ENCODE measurements at places on chromosomes 16 and 17. TPM values are rescaled to one million over a fixed set of nuclear protein-coding genes. Genes with fewer than 3 reads are reported as not detected.

The TEKT5 gene
- total RNA-seq, result not detected

The LLGL2 gene
- 6.4 TPM for total RNA-seq

- DNase-seq, result peak; percentile 77
Measured at GRCh38 chr17:17514361-17514992, 18.3 kb upstream of the RASD1 start.

DNA sequence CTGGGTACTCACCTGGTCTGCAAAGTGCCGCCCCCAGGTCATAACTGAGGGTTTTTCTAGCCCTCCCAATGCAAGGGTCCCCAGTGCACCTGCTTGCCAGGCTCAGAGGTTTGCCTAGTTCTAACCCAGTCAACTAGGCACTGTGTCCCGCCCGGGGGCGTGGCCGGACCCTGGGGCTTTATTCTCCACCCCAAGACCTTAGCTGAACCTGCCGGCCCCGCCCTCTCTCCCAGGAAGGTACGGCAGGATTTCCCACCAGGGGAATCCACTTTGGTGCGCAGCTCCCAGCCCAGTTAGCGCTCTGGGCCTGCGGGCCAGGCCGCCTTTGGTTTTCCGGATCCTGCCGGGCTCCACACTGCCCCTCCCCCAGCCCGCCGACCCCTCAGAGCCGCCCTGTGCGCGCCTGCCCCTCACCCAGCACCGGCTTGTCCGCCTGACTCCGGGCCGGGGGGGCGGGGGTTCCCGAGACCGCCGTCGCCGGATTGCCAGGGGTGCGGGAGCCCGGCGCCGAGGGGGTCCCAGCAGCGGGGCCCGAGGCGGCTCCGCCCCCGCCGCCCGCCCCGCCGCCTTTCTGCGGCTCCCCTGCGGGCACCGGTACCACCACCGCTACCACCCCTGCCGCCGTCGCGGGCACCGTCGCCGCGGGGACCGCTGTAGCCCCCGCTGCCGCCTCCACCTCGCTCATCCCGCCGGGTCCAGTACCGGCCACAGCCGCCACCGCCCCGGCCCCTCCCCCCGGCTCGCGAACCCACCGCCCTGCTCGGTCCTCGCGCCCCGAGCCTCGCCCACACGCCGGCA lies 424 bp downstream of the YBX2 start:
- DNase-seq, result no peak

Data from posterior vena cava (tissue), 2 donors.